ENCODE measurements at places on chromosomes 6 and 20.
A peak's percentile ranks its signal among the peaks of the same experiment; 100 is the strongest.

- DNase-seq = no peak
These were observed 1.7 kb upstream of the ENTPD6 start for GRCh38 chr20:25193843-25194242.

GRCh38 chr6:145267076-145267867, 468.0 kb downstream of the EPM2A start:
- no peak for DNase-seq

DNA sequence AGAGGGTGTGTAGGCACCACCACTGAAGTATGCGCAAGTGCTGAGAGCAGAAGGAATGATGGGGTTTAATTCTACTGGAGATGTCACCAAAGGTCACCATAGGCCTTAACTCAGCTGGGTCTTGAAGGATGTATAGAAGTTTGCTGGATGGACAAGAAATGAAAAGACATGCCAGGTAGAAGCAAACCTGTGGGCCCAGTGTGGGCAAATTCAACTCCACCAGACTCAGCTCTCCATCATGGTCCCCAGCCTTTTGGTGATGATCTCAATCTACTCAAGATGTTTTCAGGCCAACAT, 124.5 kb downstream of the SNX5 start:
- no peak for DNase-seq

- no peak for DNase-seq
These were observed 11.8 kb downstream of the MAS1 start for GRCh38 chr6:159902620-159903019.

DNA sequence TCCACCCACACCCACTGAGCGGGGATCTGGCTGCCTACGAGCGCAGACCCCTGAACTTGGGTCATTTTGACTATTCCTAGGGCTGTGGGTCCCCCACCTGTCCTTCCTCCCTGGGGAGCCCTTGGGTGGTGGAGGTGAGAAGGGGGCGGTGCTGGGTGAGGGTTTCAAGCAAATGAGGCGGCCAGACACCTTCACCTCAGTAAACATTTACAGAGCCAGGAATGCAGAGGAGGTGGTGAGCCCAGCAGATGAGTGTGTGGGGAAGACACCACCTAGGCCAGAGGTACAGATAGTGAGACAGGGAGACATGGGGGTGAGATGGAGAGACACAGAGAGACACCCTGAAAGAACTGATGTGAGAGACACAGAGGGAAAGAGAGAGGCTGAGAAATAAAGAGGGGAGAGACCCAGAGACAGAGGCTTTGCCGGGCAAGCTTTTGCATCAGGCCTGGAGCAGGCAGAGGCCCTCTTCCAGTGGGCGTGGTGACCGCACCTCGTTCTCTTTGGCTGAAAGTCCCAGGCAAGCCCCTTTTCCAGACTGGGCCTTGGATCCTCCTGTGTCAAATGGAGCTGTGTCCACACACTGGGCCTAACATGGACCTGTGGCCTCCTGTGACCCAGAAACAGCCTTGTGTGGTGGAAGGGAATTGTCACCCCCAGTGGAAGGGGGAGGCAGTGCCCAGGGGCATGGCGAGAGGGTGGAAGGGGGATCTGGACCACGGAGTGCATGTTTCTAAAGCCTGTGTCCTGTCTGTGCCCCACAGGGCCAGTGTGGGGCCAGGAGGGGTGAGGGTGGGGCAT, 29.7 kb downstream of the CEBPB start:
- DNase-seq = no peak

DNA sequence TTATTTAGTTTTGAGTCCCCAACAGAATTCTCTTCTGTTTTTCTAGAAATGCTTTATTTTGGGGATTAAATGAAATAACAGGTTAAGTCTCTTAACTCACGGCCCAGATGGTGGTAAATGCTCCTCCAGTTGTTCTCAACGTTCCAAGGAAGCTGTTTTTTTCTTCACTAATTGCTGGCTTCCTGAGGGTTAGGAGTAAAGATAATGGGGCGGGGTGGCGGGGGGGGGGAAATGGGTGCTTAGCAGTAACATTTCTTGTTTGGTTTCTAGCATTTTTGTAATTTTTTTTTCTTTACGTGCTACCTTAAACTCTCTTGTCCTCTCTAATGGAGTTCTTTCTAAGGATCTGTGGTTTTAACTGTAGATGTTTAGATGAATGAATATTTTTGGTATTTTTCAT, 2.2 kb downstream of the SRSF3 start:
- DNase-seq = no peak

DNA sequence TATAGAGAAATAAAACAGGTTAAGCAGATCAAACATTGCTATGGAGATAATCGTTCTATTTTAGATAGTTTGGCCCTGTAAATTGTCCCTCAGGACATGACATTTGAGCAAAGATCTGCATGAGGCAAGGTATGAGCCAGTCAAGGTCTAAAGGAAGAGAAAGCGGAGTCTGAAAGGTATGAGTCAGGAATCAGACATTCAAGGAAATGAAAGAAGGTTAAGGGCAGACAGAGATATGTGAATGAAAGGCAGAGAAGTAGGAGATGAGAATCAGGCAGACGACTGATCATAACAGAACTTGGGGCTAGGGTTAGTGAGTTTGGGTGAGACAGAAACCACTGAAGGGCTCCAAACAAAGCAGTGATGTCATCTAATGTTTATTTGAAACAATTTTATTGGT, 775.8 kb downstream of the MAFB start:
- no peak for DNase-seq

DNA sequence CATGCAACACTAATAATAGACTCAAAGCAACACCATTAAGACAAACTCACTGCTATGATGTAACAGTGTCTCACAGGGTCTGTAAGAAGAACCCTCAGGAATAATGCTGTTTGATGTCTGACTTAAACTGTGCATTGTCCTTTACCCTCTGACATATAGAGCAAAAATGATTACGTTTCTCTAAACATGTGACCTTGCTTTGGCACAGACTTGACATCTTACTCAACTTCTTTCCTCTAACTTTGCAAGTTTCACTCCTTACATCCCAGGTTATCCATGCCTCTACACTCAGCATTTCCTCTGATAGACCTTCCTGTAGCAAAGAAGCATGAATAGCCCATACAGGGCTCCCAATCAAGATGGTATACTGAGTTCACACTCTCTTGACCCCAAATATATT, 252.7 kb downstream of the UST start:
- DNase-seq = no peak

- peak; percentile 34 for DNase-seq
These were observed 33.5 kb upstream of the RIMS4 start for GRCh38 chr20:44843876-44844275.

DNA sequence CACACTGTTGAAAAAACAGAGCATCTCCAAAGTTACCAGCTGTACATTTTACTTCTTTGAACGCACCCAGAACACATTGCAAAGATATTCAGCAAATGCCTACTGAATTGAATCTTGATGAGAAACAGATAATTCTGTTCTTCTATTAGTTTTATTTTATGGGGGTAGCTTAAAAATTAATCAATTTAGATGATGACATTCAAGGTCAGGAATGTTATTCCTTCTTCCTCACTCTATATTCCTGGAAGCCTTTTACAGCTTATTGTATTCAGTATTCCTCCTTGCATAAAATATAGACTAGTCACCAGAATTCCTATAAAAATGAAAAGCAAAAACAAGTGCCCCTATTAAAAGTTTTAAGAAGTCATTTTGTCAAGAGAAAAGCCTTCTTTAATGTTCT, 21.4 kb upstream of the GMDS start:
- no peak for DNase-seq

DNA sequence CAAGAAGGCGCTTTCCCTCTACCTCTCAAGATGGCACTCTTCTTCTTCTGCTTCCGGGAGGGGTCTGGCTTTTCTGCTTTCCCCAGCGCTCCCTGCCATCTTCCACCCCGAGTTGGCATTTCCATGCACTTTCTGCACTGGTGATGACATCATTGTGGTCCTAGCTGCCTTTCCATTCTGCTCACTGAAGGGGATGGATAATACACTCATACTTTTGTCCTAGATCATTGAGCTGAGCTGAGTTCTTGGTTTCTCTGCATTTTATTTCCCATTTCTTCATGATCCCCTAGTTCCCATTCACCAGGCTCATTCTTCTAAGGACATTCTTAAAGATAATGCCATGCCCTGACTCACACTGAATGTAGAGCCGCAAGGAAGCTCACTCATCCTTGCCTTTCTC, 96.7 kb downstream of the EDN1 start:
- DNase-seq = no peak

GRCh38 chr6:139296927-139297326, 5.1 kb upstream of the TXLNB start:
- no peak for DNase-seq

DNA sequence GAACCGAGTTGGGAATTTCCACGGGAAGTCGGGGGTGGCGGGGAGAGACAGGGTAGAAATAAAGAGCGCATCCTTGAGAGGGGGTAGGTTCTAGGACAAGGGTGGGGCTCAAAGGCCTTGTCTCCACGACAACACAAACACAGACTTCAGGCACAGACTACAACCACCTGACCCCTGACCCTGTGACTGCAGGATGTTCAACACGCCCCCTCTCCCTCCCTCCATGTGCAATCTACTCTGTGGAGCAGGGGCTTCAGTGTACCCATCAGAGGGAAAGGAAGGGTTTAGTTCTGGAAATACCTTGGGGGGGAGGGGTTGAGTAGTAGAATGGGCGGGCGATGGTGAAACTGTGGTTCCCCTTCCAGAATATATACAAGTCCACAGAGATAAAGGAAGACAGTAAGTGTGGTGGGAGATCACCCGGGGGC, 651 bp upstream of the TAPBP start:
- DNase-seq = peak; percentile 94

GRCh38 chr6:30820193-30820592, 64.1 kb upstream of the DDR1 start:
- no peak for DNase-seq

GRCh38 chr6:3438190-3439167, 18.4 kb downstream of the SLC22A23 start:
- DNase-seq = no peak

DNA sequence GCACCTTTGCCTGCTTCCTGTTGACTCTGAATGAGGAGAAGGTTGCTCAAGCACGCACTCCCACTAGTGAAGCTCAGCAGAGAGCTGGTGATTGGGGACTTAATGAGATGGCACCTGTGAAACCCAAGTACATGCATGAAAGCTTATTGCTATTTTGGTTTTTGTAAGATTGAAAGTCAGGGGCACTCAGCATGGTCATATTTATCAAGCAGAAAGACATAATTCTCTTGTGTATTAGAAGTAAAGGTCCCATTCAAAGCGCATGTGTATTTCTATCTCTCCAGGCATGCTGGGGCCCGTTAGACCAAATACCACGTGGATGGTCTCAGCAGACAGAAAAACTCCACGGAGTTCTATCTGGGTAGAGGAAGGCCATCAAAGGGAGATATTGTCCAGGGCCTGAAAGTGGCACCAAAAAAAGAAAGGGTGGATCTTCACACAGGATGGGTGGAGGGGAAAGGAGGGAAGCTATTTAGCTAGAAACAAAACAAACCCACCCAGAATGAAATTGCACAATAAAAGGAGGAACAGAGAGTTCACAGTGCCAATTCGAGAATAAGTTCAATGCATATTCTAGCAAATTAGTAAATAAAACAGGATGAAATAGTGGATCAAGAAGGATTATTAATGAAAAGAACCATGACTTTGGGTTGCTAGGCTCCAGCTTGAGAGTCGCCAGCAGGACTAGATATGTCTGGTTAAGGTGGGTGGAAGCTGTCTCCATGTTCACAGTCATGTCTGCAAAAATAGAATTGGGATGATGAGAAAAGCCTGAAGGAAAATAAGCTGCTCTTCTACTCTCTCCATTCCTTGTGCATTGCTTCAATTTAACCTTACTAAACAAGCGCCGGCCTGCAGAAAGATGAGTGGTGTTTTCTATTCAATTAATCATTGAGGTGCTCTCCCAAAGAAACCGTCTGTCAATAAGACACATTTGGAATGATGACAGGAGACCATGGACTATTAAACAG, 224.9 kb upstream of the DTNBP1 start:
- DNase-seq = no peak

GRCh38 chr6:155216312-155217046, 47.3 kb upstream of the CLDN20 start:
- DNase-seq = no peak

DNA sequence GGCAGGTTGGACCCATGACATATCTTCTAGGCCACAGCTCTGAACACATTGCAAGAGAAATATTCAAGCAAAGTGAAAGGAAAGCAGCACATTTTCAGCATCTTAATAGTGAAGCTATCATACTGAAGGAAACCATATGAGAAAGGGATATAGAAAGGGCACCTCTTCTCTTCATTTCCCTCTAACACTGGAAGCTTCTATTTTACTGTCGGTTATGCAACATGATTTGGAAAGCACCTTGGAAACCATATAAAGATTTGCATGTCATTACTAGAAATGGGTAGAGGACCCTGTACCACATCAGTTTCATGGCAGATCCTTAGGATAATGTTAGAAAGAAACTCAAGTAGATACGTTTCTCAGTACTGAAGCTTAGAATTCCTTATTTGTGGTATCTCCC, 70.5 kb upstream of the HMGN3 start:
- no peak for DNase-seq

DNA sequence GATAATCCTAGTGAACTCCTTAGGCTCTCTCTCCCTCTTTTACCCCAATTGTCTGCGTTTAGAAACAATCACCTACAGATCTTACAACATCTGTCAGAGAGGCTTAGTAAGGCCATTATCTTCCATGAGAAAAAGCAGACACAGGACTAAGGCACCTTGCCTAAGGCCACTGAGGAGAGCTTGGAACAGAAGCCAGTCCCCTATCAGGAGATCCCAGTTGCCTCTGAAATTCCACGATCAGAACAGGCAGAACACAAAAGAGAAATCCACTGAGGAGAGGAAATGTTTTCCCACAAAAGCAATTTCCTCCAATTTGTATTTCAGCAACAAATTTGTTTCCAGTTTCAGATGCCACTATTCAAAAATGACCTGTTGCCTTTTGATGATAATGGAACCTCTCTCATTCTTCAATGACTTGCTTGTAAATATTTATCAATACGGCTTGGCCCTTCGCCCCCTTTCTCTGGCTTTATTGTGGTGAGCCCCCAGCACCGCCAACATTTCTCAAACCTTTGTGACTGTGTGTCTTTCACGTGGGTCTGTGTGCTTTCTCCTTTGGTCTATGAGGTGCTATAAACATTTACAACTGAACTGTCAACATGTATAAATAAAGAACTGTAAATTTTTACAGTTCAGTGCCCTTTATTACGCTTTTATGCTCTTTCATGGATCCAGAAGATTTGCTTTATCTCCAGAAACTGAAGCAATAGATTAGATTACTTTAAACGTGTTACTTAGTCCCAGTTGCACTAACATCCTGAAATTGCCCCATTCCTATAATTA, 187.8 kb upstream of the PHACTR1 start:
- no peak for DNase-seq

GRCh38 chr6:134031696-134032255, 20.6 kb downstream of the SLC2A12 start:
- no peak for DNase-seq

- DNase-seq = no peak
These were observed 39.2 kb downstream of the KCNK5 start for GRCh38 chr6:39189915-39190544.

Measured in vagina (tissue), 2 donors.